ENCODE measurements at places on chromosomes 1 and 21.

GRCh38 chr1:64979358-64979757 is 13.0 kb upstream of the JAK1 start:
- no peak for DNase-seq

DNA sequence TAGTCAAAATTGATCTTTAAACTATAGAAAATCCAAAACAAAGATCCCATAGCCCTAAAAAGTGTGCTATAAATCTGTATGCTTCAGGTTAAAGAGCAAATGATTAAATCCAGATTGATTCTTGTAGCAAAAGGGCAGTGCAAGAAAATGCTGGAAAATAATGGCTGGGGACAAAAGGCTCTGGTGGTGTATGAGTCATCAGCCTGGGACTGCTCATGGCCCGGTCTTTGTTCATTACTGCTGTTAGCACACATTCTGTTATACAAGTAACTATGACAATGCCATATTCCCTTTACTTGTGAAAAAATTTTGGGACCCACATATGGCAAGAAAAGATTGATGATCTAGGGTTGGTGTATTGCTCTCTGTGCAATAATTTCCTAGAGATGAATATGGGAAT is 89.1 kb downstream of the RWDD3 start:
- no peak for DNase-seq

GRCh38 chr1:244052728-244053312 is 1.7 kb downstream of the ZBTB18 start:
- DNase-seq = no peak

DNA sequence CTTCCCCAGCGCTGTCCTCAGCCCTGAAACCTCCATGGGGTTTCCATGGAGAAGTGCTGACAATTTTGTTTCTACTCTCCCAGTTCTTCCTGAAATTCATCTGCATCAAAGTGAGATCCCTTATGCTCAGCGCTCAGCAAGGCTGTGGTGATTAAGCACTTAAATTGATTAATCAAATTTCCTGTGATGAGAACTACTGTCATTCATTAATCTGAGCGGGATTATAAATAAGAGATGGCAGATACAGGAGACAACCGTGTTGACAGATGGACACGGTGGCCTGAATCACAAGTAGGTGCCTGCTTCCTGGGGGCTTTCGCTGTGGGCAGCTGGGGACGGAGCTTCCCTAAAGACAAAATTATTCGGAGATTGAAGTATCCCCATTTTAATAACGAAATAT is 329.1 kb upstream of the VAMP3 start:
- DNase-seq = no peak

DNA sequence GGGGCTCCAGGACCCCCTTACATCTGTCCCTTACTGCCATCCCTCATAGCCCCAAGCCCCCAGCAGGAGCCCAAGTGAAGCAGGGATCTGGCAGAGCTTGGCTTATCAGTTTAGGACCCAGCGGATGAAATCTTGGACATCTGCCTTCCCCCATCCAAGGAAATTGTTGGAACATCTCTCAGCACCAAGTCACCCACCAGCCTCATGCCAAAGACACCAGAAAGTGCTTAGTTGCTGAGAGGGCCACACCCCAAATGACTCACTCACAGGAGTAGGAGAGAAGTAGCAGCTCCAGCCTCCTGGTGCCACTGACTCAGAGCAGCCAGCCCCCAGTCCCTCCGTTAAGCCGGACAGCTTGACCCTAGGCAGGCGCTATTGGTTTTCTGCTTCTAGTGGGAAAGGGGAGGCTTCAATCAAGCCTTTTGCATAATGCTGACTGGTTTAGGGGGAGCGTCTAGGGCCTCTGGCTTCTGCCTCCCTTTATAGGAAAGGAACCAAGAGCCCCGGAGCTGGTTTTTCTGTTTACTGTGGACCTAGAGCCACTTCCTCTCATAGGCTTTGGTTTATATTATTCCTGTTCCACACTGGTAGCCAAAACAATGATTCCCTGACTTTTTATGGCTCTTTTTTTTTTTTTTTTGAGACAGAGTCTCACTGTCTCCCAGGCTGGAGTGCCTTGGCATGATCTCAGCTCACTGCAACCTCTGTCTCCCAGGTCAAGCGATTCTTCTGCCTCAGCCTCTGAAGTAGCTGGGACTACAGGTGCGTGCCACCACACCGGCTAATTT is 114.2 kb upstream of the IPO9 start:
- DNase-seq = peak; percentile 16

- no peak for DNase-seq
These were observed 3.4 kb upstream of the TEX35 start for GRCh38 chr1:178509414-178510007.

GRCh38 chr1:65558215-65558614 is 137.7 kb downstream of the LEPR start:
- DNase-seq = no peak

DNA sequence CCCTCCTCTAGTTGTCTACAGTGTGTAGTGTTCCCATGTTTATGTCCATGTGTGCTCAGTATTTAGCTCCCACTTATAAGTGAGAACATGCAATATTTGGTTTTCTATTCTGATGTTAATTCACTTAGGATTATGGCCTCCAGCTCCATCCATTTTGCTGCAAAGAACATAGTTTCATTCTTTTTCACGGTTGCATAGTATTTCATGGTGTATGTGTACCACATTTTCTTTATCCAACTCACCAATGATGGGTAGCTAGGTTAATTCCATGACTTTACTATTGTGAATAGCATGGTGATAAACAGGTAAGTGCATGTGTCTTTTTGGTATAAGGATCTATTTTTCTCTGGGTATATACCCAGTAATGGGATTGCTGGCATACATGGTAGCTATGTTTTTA is 67.0 kb downstream of the TBX19 start:
- no peak for DNase-seq

GRCh38 chr1:37458551-37458950 is 15.8 kb upstream of the ZC3H12A start:
- DNase-seq = no peak

DNA sequence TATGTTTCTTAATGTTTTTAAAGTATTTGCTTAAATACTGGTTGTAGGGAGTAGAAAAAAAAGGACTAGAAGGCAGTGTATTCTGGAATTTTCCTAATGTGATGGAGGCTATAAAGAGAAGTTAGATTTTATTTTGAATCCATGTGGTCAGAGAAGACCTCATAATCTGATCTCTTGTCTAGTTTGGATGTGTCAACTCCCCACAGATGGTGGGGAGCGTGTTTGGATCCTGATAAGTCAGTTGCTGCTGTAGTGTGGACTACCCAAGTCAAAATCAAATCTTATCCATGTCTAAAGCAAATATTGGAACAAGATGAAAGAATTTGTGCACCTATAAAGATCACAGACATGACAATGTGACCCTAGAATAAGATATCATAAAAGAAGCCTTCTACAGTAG is 918.0 kb downstream of the LTN1 start:
- DNase-seq = no peak

DNA sequence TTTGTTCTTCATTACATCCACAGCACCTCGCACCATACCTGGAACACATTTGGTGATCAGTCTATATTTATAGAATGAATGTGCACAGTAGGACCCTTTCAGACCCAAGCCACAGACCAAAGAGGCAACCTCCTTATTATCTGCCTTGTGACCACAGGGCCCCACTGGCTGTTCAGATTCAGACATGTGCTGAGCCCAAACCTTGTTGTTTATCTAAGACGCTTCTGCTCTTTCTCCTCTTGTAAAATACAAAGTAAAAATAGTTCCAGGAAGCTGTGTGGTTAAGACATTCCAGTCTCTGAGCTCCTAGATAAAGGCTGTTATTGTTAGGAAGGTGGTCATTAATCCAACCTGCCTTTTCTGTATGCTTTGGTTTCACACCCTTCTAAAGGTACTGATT is 3.6 kb upstream of the SCMH1 start:
- no peak for DNase-seq

DNA sequence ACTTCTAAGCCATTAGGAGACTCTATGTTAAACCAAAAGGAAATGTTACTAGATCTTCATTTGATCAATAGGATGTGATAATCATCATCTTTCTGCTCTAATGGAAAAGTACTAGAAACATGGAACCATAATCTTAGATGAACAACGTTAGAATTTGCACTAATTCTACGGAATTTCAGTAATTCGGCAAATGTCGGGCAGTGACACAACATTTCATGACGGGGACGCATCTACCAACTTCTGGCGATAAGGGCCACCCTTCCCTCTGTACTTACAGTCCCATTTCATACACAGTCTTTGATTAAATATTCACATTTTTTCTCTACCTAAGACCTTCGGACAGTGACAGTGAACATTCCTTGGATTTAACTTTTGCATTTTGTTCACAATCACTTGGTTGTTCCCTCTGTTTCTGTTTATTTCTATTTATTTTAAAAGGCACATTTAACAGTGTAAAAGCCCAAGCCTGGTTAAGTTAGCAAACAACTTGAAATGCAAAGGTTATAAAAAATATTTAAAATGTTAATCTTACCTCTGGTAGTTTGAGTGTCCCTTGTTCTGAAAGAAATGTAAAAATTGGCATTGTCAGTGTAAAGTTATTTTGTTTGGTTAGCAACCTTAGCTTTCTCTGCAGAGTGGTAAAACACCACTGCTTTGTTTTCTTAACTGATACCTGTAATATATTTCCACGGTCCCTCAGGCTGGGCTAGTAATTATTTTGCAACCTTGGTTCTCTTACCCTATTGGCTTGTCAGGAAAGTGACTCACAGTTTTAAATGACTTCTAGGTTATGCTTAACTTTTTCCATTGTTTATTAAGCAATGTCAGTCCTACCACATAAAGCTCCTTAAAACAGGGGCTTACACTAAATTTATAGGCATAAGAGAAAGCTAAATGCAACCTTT is 276.9 kb downstream of the VAV3 start:
- no peak for DNase-seq

DNA sequence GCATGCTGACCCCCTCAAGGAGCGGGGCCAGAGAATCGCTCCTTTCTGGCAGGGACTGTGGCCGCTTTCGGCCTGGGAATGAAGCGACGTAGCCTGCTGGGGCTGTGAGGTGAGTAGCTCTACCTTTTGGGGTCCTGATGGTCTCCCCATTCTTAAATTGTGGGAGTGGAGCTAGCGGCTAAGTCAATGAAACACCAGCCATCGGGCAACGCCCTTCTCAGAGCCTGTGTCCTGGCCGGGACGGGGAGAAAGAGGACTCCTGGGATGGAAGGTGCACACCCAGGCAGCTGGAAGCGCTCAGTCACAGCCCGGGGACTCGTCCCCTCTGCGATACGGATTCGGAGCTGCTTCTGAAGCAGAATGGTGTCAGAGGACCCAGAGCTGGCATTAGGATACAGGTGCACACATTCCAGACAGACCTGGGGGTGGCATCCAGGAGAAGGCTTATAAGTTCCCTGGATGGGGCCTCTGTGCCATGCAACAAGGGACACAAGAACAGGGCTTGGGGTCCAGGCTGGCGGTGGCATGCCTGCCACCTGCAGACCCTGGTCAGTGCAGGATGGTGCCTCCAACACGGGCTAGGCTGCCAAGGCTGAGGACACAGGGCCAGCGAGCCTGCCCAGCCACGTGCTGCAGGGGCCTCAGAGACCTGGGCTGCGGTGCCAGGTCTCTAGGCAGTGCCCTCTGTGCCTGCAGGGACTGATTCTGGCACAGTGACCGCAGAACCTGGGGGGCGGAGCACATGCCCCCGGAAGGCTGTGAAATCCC is 945 bp upstream of the WNT9A start:
- no peak for DNase-seq

DNA sequence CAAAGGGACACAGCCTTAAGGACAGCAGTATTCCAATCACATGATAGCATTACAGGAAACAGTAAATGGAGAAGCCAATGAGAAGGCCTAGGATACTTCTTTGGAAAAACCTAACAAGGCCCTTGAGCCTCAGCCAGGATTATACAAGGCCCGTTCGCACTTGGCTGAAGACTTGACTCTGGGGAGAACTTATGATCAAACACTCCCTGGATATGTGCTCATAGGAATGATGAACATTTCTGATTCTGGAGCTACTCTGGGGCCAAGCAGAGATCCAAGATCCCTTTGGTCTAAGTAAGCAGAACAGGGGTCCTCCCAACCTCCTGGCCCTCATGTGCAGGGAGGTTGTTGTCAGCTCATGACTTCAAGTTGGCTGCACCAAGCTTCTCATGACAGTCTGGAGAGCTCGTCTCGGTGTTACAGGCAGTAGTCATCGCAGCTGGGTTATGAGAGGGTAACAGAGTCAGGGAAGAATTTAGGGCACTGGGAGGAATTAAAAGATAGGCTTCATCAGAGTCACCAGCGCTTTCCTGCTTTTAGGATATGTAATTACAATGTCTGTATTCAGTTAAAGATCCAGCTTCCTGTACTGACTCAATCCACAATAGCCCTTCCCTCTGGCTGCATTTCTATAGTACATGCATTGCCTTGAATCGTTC is 92.5 kb upstream of the IRF2BP2 start:
- no peak for DNase-seq

GRCh38 chr1:59978026-59978425 is 51.5 kb upstream of the CYP2J2 start:
- DNase-seq = no peak

DNA sequence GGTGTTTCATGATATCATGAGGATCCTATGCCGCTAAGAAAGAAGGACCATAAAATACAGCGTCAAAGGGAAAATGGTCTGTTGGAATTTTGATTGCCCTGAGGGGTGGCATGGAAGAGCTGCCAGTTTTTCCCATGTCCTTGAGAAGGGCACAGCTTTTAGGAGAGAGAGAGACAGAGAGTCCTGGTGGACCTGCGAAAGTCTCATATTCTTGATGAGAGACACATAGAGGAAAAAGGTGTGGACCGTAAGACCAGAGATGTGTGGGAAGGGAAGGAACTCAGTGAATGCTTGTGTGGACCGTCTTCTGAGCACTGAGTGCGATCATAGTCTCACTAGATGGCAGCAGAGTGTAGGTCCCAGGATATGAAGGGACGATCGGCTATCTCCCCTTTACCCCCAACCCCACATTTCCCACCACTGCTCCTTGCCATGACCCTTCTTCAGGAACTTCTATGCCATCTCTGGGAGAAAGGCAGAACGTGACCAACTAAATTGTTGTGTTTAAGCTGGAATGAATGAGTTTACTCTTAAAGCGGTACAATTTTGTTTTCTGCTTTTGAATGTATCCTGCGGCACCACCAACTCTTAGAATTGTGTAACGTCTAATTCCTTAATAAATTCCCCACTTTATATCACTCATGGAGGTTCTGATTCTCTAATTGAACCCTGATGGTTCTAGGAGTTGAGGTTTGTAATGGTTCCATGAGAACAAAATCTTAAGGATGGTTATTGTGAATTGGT is 117.7 kb downstream of the CTH start:
- peak; percentile 4 for DNase-seq

- peak; percentile 36 for DNase-seq
These were observed 27.0 kb upstream of the IFNAR2 start for GRCh38 chr21:33202464-33203363.

- no peak for DNase-seq
These were observed 38.8 kb downstream of the EGLN1 start for GRCh38 chr1:231383159-231383860.

All from CD4-positive, alpha-beta T cell treated with Interleukin-15 for 4 hours (primary cell).